ENCODE measurements at places on chromosomes 11 and 22.
A peak's percentile ranks its signal among the peaks of the same experiment; 100 is the strongest.

GRCh38 chr11:57315491-57315890 is 9.3 kb downstream of the TNKS1BP1 start:
- peak; percentile 16 for DNase-seq

DNA sequence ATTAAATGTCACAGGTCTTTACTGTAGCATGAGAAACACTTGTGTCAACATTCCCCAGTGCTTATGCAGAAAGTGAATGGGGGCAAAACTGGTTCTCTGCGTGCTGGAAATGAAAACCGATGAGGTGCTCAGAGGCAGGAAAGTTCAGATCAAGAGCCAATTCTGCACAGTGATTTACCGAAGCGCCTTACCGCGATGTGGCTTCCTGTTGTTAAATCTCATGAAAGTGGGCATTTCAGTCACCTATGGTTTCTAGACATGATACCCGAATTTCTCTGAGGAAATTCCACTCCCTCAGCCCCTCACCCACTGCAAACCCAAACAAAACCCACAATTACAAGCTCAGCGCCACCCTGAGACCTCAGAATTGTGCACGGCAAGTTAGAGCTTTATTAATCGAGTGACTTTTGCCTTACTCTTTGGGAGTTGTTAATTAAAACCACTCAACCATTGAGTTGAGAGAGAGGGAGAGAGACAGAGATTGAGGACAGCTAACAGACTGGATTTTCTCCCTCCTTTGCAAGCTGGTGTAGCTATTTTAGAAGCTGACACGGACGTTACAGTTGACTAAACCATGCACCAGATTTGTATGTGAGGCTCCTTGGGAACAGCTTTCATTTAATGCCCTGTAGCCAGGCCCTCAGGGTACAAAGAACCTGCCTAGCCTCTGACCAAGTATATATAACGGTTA is 196.4 kb downstream of the DBX1 start:
- DNase-seq = no peak

DNA sequence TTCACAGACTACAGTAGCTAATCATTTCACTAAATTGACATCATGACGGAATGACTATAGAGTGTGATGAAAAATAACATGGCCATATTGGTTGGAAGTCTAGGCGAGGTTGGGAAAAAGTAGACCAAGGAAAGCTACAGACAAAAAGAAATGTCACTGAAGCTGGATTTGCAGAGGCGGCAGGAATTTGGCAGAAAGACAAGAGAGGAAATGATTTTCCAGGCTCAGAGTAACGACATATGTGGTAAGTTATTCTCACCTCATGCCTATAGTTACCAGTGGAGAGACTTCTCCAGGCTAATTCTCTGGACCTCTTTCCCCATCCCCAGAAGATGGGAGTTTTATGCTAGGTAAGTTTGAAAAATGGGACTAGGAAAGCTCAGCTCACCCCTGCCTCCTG is 1005.8 kb upstream of the CCDC90B start:
- DNase-seq = no peak

DNA sequence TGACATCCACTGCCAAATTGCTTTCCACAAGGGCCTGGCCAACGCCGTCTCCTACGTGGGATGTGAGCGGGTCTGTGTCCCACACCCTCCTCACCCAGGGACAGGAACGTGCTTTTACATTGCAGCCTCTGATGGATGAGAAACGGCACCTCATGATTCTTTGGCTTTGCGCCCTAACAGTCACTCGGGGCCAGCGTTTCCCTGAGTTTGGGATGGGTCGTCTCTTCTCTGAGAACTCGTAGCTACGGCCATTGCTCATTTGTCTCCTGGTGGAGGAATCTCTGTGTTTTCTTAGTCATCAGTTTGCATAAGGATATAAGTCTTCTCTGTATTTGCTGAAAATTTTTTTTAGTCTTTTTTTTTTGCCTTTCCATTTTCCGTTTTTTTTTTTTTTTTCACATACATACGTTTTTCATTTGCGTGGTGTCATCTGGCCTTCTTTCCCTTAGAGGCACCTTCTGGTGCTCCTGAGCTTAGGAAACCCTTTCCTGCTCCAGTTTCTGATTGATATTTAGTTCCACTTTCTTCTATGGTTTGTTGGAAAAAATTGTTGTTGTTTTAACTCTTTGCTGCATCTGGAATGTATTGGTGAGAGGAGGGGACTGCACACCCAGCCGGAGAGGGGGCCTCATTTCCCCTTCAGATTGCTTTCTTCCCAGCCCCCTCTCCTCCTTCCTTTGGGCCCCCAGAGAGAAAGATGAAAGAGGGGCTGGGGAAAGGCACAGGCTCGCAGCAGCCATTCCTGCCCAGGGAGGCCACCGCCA is 12.0 kb downstream of the TNNT3 start:
- no peak for DNase-seq

GRCh38 chr22:40597526-40598430 is 38.7 kb downstream of the MRTFA start:
- DNase-seq = no peak

DNA sequence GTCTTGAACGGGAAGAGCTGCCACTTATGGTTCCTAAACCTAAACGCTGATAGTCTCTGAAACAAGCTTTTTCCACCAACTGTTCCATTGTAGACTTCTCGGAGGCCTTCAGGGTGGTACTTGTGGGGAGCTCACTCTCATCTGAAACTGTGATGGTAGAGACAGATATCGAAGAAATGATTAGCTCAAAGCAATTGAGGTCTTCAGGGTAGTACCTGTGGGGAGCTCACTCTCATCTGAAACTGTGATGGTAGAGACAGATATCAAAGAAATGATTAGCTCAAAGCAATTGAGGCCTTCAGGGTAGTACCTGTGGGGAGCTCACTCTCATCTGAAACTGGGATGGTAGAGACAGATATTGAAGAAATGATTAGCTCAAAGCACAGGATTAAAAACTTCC is 175.7 kb downstream of the SWAP70 start:
- no peak for DNase-seq

- no peak for DNase-seq
Measured at GRCh38 chr11:113873236-113873626, 2.1 kb downstream of the USP28 start.

- no peak for DNase-seq
Measured at GRCh38 chr11:2943711-2944118, 14.5 kb upstream of the PHLDA2 start.

DNA sequence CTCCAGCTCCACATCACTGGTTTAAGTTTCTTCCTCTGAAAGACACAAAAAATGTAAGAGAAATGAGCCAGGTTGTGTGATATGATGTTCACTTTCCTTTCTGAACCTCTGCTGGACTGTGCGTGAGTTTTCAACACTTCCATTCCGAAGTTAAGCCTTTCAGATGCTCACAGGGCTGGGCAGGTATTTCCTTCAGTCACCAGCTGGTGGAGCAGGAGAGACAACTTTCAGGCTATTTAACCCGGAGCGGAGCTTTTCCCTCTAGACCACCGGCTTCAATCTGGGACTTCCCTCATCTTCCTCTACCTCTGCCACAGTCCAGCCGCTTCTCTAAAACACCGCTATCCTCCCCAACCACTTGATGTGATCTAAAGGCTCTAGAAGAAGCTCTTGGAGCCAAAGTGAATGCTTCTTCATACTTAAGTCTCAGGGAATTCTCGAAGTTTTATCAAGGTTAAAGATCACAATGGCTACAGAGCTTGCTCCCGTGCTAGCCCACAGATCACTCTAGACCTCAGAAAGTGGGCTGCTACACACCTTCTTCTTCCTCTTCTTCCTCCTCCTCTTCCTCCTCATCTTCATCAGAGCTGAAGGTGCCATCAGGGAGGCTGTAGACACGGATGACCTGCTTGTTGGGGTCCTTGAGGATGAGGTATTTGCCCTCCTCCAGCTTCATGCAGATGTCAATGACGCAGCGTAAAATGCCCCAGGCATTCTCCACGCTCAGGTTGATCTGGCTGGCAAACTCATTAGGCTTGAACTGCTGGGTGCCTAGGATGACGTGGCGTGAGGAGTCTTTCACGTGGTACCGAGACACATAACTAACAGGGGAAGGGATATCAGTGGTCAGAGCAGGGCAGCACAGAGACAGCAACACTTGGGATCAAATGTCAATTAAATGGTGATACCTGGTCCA is 4.4 kb upstream of the FOXRED2 start:
- DNase-seq = no peak

GRCh38 chr11:16047073-16047472 is 309.3 kb downstream of the SOX6 start:
- no peak for DNase-seq

- DNase-seq = no peak
Measured at GRCh38 chr11:134797411-134798089, 385.5 kb upstream of the B3GAT1 start.

DNA sequence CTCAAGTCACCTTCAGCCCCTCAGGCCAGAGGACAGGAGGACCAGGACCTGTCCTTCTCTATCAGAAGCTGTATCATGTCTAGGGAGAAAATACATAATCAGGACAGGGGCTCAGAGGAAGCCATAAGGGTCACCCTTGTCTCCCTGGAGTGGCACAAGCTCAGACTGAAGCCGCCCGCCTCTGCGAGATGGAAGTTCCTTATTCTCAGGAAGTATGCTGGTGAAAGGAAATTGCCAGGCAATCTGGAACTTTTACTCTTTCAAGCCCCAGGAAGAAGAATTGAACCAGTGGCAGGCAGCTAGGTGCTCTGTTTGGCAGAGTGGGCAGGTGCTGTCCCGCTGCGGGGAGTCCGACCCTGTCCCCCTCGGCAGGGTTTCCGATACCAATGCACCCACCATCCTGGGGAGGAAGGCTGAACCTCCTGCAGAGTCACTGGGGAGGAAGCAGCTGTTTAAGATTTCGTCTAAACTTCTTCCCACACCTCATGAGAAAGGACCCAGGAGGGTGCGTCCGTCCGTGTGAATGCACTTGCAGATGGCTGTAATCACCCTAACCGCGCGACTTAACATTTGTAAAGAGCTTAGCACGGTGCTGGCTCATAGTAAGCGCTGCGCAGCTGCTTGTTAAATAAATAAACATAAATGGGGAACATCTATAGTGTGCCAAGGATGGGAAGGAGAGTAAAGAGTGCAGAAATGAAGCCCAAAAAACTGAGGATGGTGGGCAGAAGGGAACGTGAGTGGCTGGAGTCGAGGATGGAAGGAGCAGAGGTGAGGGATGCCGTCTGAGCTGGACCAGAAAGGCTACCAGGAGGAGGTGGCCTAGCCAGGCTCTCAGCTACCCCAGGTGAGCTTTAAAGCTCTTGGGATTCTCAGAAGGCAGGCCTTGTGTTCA is 5.0 kb upstream of the ANO1 start:
- DNase-seq = no peak

- DNase-seq = no peak
Measured at GRCh38 chr22:46029036-46029435, 52.1 kb upstream of the WNT7B start.

DNA sequence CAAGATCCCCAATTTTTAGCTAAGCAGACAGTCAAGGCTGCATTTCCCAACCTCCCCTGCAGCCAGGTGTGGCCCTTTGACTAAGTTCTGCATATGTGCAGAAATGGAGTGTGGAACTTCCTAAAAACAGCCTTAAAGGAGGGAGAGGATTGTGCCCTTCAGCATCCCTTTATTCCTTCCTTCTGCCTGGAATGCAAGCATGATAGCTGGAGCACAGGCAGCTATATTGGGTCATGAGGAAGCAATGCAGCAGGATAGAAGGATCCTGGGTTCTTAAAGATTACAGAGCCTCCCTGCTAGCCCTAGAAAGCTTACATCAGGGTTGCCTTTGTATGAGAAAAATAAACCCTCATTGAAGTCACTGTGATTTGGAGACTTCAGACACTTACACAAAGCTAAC is 29.9 kb downstream of the FADD start:
- DNase-seq = no peak

DNA sequence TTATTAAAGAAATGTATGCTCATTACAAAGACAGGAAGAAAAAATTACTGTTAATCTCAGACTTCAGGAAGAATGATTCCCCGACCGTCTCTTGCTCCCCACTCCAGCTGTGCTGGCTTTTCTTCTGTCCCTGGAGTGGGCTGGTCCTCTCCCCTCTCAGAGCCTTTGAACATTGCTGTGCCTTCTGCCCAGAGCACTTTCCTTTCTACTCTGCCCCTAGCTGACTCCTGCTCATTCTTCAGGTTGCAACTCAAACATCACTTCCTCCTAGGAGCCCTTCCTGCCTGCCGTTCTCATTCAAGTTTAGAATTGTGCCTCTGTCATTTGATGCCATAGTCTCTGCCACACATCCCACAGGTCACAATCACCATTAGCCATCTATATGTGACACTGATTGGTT is 329.5 kb downstream of the MIAT start:
- no peak for DNase-seq

- no peak for DNase-seq
Measured at GRCh38 chr11:102237096-102237735, 80.1 kb upstream of the BIRC3 start.

GRCh38 chr11:68680541-68681231 is 3.7 kb upstream of the GAL start:
- no peak for DNase-seq

DNA sequence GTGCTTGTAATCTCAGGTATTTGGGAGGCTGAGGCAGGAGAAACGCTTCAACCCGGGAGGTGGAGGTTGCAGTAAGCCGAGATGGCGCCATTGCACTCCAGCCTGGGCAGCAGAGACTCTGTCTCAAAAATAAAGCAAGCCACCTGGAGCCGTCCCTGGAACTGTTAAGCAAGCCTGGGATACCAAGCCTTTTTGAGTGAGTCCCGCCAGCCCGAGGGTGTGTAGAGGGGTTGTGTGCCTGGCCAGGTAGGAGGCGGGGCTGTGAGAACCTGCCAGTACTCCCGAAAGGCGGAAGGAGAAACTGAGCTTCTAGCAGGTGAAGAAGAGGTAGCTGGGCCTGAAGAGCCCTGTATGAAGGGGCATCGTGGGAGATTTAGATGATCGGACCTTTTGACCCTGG is 52.4 kb downstream of the TRIOBP start:
- no peak for DNase-seq

DNA sequence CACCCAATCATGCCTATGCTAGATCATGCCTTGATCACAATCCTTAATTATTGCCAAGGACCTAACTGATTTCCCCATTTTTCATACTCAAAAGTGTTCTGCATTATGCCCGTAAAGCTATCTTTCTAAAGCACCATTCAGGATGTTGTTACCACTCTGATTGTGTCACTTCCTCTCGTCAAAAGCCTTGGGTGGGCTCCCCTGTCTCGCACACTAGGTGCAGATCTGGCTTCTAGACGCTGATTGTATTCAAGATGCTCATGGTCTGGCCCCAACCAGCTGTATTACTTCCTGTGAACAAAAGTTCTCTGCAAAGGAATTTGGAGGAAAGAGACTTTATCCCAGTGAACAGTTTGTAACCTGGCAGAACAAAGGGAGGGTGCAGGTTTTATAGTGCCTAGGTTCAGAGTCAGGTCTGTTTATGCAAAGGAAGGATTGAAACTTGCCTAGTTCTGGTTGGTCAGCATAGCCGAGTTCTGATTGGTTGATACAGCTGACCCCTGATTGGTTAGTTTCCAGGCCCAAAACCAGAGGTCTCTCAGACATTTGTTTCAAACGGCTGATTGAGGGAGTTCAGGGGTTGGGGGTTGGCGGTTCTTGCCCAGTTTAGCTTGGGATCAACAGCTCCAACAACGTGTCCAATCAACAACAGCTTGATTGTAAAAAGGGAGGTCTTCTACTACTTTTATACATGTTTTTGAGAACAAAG is 25.4 kb downstream of the ATG13 start:
- no peak for DNase-seq

DNA sequence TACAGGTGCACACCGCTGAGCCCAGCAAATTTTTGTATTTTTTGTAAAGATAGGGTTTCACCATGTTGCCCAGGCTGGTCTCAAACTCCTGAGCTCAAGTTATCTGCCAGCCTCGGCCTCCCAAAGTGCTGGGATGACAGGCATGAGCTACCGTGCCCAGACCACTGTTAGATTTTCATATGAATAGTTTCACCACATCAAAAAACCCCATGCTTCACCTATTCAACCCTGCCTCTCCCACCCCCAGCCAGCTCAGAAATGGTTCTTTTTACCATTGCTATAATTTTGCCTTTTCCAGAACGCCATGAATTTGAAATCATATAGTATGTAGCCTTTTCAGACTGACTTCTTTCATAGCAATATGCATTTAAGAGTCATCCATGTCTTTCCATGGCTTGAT is 37.9 kb downstream of the CDPF1 start:
- DNase-seq = no peak

Data from DMS79 treated with DMSO at 0.1 percent for 48 hours (cell line).